ENCODE measurements at places on chromosomes 3 and 15.
A peak's percentile ranks its signal among the peaks of the same experiment; 100 is the strongest.

GRCh38 chr3:133781570-133781969 is 24.0 kb upstream of the SRPRB start:
- DNase-seq = no peak

GRCh38 chr3:158419820-158420653 is 151.0 kb upstream of the MLF1 start:
- DNase-seq = no peak

- peak; percentile 84 for DNase-seq
Observed at GRCh38 chr15:63306492-63307073, 29.2 kb downstream of the APH1B start.

GRCh38 chr3:170593634-170594033 is 7.8 kb upstream of the SLC7A14 start:
- DNase-seq = no peak

- DNase-seq = no peak
Observed at GRCh38 chr3:41044523-41044922, 154.8 kb upstream of the CTNNB1 start.

GRCh38 chr15:63069616-63070090 is 27.1 kb downstream of the TPM1 start:
- no peak for DNase-seq

- no peak for DNase-seq
Observed at GRCh38 chr3:115930168-115930567, 306.9 kb downstream of the GAP43 start.

- DNase-seq = no peak
Observed at GRCh38 chr3:195069501-195070251, 201.3 kb downstream of the XXYLT1 start.

DNA sequence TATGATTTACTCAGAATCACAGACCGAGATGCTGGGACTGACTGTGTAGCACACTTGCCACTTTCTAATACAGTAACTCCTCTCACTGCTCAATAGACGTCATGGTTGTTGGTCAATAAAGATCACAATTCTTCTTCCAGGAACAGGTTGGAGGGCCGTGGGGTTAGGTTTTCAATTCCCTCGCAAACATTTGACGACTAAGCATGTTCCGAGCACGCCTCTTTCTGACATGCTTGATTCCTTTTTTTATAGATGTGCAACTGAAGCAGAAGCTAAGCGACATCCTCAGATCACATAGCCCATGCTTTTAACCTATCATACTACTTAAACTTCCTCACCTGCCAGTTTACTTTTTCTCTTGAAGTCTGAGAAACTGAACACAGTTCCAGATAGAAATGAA is 61.0 kb downstream of the GRM7 start:
- DNase-seq = no peak

DNA sequence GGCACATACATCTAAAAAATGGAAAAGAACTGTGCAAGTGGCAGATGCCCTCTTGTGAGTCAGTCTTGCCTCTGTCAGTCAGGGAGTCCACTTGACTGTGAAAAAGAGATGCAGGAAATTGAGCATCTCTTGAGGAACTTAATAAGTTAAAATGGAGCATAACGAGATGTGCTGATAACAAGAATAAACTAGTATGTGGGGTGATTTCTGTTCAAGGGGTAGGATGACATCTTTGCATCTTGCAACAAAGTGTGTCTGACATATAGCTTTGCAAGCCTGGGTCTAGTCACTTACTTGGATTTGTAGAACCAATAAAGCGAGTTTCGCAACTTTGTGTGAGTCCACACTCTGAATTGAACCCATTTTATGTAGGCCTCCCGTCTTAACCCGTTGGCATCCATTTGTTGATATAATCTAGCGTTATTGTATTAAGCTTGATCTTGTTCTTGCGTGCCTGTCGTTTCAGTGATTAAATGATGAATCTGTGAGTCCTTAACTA is 2.2 kb downstream of the USP3 start:
- no peak for DNase-seq

GRCh38 chr15:83746231-83746630 is 92.3 kb downstream of the ADAMTSL3 start:
- DNase-seq = peak; percentile 40

DNA sequence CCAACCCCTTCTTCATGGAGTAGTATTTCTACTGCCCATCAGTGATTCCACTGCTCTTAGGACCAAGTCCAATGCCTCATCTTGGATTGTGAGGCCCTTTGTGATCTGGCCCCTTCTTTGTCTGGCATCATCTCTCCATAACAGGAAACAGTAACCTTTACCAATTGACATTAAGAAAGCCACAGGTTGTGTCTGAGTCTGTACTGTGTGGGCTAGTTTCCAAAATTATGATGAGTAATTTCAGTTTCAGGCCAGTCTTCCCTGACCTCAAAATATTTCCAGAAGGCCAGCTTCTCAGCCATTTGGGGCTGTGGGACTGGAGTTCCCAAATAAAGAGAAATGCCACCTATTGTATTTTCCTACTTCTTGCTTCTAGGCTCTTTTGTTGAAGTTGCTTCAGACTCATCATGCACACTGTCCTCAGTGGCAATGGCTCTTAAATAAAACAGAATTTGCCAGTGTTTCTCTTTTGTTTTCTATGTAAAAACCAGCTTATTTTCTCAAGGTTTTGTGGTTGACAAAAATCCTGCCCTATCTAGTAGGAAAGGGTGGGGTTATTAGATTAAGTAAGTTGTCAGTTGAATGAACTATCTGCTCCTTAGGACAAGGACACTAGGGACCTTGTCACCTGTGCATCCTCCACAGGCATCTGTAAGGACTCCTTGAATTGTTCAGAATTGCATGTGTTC is 47.0 kb upstream of the ACKR4 start:
- DNase-seq = no peak

- DNase-seq = peak; percentile 49
Observed at GRCh38 chr3:172530566-172530965, 7.3 kb upstream of the TNFSF10 start.

- no peak for DNase-seq
Observed at GRCh38 chr3:115208066-115208750, 61.1 kb upstream of the ZBTB20 start.

DNA sequence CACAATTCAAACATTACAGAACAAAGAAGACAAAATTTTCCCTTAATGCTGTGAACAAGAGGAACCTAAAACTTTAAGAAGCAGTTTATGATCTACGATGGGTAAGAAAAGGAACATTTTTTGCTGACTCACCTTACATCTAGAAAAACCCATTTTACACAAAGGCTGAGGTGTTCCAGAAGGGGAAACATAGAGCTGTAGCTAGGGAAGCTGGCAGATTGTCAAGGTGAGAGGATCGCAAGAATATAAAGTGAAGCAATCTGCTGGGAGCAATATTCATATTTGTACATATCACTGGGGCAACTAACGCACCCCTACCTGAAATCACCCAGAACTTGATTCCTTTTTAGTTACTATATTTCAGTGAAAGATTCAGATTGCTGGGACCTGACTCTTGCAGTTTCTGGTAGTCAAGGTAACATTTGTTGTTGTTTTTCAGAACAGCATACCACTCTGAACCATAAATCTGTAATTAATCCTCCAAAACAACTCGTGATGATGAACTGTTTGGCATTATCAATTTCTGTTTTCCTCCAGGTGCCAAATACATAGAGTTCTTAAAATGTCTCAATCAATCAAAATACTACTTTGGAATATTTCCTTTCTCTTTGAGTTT is 184.1 kb upstream of the LRRC3B start:
- peak; percentile 57 for DNase-seq

- no peak for DNase-seq
Observed at GRCh38 chr3:131922356-131922755, 112.5 kb downstream of the CPNE4 start.

DNA sequence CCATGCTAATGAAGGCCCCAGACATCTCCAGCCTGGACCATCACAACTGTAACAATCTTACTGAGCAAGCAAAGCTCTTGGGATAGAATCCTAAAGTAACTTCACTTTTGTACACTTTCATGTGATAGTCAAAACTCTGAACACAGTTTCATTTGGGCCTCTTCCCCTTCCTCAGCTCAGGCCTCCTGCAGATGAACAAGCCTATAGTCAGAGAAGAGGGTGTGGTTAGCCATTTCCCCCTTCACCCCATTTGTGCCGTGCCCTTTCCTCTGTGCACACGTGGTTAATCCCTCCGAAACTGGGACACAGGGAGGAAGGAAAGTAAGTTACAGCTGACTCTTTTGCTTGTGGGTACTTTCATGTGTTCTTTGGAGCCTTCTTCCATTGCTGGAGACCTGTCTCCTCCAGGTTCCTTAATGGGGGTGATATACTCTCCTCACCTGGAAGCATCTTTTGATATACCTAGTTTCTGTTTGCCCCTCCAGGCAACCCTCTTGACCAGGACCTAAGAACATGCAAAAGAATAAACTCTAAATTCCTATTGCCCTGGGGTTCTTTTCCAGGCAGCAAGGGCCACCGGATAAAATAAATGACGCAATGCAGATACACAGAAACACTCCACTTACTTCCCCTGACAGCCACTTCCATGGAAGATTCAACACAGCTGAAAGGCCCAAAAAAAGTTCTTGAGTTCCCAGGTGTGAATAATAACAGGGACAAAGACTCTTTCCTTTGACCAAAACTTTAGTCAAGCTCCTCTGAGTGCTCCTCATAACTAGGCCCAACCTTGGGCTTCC is 29.6 kb upstream of the CSTA start:
- no peak for DNase-seq

Measured in renal cortical epithelial cell (primary cell).